ENCODE measurements at places on chromosomes 6 and 20.

- no peak for DNase-seq
Measured at GRCh38 chr20:6017880-6018279, 36.0 kb downstream of the LRRN4 start.

GRCh38 chr6:11535801-11536230, 1.7 kb upstream of the TMEM170B start:
- no peak for DNase-seq

- no peak for DNase-seq
Measured at GRCh38 chr20:23231561-23232218, 118.9 kb upstream of the NXT1 start.

- no peak for DNase-seq
Measured at GRCh38 chr6:34709386-34709785, 12.8 kb upstream of the ILRUN start.

GRCh38 chr6:112946051-112946450, 598.9 kb downstream of the RFPL4B start:
- DNase-seq, result no peak

DNA sequence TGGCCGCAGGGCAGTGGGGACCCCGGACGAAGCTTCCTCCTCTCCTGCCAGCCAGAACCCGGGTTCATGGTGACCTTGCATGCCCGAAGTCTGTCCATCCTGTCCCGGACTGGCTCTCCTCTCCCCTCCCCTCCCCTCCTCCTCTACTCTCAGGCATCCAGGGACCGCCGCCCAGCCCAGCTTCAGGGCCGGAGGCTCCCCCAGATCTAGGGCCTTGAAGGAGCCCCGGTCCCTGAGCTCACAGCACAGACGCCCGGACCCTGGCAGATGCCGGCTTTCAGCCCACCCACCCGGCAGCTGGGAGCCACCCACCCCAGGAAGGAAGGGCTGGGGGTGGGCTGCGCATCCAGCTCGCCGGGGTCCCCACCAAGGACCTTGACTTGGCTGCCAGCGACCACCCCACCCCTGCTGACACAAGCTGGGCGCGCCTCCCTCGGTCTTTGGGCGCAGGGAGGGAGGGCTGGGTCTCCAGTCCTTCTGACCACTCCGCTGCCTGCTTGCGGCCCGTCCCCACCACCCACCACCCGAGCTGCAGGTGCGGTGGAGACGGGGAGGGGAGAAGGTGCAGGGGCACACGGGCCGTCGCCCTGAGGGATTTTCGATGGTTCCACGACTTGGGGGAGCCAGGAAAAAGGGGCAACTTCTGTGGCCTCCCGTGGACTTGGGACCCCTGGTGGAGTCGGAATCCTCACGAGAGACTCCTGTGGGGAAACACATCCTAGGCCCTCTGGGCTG, 5.8 kb upstream of the ABHD16B start:
- DNase-seq, result no peak

DNA sequence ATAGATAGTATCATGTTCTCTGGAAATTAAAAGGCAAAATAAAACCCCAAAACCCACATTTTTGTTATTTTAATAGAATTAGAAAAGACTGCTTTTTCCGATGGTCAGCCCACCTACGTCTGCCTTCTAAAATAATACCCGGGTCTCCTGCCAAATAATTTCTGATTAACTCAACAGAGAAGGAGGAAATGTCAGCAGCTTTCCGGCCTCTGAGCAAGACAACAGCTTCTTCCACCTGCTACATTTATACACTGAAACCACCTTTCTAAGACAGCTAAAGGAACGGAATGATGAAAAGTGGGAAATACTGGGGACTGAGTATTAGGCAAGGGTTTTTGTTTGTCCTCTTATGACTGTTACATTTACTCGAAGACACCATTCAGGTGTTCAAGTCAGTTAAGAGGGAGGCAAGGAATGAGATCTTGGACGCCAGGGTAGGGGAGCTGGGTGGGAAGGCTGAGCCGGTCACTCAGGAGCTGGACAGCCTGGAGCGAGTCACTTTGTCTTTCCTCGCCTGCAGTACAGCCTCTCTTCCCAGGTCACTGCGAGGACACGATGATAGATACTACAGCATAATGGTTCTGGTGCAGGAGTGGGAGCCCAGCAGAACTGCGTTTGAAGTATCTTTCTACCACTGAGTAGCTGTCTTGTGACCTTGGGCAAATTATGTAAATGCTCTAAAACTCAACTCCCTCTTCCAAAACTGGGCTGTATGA, 96.3 kb upstream of the QKI start:
- no peak for DNase-seq

GRCh38 chr20:3071610-3072529, at the start of gene OXT:
TSS of gene OXT (plus strand) at chr20:3071620. CDS start at chr20:3071656, 36 bp downstream.
- DNase-seq, result no peak

GRCh38 chr20:44843876-44844275, 33.5 kb upstream of the RIMS4 start:
- no peak for DNase-seq

DNA sequence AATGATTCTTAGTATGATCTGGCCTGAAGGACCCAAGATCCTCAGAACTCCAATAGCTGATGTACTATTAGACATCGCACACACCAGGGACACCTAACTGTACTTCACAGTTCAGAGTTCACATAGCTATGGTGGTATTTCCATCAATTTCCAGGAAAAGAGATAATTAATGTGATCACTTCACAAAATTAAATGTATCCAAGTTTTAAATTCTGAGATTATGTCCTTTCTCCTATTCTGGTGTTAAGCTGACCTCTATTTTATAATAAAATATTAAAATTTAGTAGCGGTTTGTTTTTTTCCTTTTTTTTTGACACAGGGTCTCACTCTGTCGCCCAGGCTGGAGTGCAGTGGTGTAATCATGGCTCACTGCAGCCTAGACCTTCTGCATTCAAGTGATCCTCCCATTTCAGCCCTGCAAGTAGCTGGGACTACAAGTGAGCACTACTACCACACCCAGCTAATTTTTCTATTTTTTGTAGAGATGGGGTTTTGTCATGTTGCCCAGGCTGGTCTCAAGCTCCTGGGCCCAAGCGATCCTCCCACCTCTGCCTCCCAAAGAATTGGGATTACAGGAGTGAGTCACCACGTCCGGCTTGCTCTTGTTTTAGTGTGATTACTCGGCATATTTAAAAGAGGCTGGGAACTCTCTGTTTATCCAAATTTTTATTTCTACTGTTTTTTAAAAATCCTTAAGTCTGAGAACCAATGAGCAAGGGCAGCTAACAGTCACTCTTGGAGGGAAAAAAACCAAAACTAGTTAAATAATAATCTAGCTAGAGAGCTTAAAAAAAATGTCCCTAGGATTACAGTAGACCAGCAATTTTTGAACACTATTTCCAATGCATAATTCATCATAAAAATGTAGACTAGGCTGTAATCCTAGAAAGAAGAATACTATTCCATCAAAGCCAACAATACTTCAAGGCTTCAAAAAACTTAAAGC, 16.0 kb downstream of the KIF13A start:
- DNase-seq, result peak; percentile 54

DNA sequence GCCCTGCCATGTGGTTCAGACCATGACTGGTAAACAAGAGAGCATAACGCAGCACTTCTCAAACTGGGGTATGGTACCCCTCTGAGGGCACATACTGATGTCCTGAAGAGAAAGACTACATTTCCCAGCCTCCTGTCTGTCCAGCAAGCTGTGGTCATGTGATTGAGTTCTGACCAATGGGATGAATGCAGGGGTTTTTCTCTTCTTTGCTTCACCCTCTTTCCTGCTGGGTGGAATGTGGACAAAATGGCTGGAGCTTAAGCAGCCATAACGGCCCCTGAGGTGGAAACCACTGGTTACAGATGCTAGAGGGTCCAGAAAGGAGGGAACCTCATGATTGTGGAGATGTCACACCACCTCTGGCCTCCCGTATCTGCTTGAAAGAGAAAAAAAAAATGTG, 19.4 kb upstream of the KCNB1 start:
- DNase-seq, result peak; percentile 25

DNA sequence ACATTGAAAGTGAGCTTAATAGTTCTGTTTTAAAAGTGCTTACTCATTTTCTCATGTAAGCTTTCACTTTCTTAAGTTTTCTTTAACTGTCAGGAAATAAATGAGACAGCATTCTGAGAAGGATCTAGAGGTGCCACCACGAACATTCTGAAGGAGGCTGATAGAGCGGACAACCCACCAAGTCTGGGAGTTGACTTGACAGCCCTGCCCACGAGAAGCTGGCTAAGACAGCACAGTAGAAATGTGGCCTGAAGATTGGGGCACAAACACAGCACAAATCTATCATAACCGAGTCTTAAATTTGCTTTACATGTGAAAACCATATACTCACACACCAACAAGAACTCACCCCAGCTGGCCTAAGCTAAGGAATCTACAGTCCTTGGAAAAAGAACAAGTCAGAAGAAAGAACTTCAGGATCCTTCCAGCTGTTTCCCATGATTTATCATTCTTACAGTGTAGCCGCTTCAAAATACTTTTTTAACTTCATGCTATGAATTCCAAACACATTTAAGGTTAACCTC, 144.2 kb upstream of the TNFAIP3 start:
- peak; percentile 78 for DNase-seq

DNA sequence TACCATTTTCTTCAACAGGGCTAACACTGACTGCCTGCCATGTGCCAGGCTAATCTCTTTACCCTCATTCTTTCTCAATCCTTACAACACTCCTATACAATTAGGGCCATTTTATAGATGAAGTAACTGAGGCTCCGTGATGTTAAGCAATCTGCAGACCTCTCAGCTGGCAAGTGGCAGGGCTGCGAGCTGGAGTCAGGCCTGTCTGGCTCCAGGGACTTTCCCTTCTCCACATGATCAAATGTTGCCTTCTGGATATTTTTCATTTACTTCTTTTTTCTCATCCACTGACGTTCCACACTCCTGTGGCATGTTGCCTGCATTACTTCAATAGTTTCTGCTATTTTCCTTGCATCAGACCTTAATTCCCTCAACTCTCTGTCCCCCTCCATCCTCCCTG, 55.2 kb upstream of the TAGAP start:
- DNase-seq, result no peak

Measured in hematopoietic multipotent progenitor cell treated with erythropoietin and hydrocortisone succinate and interleukin-3 and kit ligand, for 8 days (in vitro differentiated cells).